ENCODE measurements at places on chromosomes 6 and 20.

DNA sequence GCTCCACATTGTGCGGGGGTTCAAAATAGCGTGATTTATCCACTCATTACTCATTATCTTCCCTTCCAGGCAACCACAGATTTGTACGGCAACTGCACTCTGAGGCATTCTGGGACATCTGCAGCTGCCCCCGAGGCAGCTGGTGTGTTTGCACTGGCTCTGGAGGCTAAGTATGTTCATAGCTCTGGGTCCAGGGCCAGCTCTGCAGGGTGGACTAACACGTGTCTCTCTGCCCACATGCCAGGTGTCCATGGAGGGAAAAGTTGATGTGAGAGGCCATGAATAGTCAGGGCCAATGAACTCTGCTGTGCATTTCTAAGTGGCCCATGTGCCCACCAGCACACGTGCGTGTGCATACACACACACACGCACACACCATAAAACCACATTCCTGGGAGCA, 74.9 kb downstream of the BFSP1 start:
- no peak for DNase-seq

DNA sequence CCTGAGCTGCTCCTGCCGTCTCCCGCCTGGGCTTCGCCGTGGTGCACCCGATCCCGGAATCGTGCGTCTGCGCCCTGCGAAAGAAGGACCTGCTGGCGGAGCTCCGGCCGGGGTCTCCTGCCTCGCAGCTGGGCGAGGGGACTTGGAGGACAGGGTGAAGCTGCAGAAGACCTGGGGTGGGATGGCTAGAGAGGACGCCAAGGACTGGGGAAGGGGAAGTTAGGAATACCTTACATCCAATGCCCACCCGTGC, 150.2 kb downstream of the PRL start:
- DNase-seq: no peak

GRCh38 chr20:40941133-40941610, 87.5 kb upstream of the TOP1 start:
- DNase-seq: no peak

DNA sequence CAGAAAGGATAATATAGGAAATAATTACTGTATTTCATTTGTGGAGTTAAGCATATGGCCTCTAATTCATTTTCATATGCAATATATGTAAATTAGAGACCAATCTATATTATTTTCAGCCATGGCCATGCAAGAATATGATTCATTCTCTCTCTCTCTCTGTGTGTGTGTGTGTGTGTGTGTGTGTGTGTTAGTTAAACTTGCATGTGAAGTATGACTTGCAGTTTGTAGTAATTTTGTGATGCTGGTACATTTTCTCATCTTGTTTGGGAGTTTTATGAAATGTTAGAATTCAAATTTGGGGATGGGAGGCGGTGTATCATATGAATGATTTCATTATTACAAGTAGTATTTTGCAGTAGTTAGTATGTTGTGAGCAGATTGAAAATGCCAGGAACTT, 74.8 kb downstream of the JARID2 start:
- DNase-seq: no peak

- DNase-seq: no peak
Observed at GRCh38 chr20:37845241-37845681, 57.7 kb upstream of the VSTM2L start.

GRCh38 chr6:4932228-4932903, 71.5 kb downstream of the RPP40 start:
- no peak for DNase-seq

DNA sequence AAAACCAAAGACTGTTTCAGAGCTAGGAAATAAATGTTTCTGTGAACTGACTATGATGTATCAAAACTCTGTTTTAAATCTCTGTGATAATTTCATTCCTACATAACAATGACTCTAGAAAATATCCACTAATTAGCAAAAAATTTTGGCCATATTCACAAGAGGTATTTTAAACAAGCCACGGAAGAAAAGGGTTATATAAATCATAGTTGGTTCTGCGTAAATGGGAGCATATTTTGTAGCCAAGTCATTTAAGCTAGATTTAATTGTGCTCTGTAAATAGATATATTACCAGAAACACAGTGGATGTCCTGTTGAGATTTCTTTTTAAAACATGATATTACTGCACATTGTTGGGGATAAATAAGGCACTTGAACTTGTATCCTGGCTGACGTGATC, 416.5 kb upstream of the PLCB4 start:
- no peak for DNase-seq

GRCh38 chr20:36778831-36779655, 5.5 kb upstream of the DSN1 start:
- DNase-seq: no peak

GRCh38 chr6:4179960-4180651, 44.7 kb upstream of the ECI2 start:
- no peak for DNase-seq

DNA sequence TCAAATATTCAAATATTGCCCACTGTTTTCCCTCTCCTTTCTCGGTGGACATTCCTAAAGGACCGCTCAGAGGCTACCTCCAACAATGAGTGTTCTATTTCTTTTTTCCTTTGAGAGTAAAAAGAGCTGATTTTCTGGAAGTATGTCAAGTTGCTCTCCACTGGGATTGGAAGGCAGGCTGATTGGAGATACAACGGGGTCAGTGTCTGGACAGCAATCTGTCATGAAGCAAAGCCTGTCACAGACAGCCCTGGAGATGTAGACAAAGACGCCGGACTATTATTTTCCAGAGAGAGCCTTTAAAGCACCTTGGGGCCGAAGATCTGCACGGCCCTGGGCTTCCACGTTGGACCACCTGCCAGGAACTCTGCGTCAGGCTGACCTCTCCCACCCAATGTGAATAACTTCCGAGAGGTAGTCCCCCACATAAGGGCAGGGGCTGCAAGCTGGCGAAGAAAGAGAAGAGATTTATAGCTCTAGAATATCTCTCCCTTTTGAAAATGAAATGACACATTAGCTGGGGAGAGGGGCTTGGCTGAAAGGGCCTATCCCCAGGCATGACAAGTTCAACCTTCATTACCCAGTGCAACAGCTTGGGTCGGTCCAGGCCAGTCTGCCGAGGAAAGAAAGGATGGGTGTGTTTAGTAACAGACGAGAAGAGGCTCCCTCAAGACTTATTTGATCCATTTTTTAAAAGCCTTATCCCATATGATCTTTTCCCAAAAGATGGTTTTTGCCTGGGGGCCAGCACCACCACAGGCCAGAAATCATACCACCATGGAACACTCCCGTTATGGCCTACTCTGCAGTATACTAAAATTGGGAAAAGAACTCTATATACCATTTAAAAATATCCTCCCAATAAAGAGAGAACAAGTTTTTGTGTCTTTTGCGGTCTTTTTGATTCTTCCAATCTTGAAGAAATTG, 131.1 kb downstream of the OLIG3 start:
- no peak for DNase-seq

DNA sequence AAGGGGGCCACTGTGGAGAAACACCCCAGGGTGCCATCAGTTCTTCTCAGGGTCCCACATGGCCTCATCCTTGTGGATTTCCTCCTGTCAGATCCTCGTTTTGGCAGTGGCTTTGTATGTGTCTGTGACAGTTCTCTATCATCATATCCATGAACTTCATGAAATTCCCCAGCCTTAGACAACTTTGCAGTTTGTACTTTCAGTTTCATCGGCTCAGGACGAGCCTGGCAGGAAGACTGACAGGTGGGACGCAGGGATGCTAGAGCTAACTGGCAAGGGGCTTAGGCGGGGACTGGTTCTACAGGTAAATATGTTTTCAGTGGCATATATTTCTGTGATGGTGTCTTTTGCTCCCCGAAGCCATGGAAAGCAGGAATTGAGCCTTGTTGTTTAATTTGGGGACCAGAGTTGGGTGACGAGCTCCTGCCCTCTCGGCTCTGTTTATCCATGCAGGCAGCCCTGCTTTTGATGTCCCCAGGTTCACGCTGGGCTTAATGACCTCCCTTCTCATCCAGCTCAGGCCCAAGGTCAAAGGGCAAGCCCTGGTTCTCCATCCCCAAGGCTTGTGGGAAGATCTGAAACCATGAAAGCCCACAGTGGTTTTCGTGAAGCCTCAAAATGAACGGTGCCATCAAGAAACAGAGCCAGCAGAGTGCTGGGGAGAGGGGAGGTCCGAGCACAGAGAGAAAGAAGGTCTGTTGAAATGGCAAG, 11.2 kb downstream of the SDCBP2 start:
- no peak for DNase-seq

DNA sequence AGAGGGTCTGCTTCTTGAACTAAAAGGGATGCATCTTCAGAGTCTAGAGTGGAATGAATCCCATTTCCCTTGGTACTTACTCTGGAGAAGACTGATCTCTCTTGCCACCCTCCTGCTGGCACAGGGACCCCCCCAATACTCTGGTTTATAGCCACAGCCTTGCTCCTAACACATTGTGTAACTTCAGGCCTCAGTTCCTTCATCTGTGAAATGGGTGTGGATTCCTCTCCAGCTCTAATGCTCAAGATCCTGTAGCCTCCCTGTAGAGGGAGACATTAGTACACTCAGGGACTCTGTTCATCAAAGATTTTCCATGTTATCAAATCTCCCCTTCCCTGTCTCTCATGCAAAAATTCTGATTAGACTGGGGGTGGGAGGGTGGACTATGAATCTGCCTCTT, 315.7 kb upstream of the MOCS1 start:
- DNase-seq: no peak

DNA sequence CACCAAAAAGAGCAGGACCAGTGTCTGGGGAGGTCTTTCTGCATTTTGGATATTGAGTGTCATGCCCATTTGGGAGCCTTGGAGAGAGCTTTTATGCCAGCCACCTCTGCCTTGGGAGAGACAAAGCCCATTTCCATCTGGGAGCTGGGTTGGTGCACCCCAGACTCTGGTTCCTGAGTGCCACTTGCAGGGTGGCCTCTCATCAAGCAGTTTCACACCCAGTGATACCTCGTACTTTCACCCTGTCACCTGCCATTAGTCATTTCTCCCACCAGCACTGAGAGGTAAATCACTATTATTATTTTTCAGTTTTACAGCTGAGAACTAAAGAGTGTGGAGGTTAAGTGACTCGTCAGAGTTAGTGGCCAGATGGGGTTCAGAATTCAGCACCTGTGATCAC, 94.7 kb downstream of the PTPRT start:
- no peak for DNase-seq

- no peak for DNase-seq
Observed at GRCh38 chr6:43741829-43742228, 28.2 kb upstream of the VEGFA start.

GRCh38 chr20:39630215-39630908, 668.2 kb downstream of the DHX35 start:
- no peak for DNase-seq

DNA sequence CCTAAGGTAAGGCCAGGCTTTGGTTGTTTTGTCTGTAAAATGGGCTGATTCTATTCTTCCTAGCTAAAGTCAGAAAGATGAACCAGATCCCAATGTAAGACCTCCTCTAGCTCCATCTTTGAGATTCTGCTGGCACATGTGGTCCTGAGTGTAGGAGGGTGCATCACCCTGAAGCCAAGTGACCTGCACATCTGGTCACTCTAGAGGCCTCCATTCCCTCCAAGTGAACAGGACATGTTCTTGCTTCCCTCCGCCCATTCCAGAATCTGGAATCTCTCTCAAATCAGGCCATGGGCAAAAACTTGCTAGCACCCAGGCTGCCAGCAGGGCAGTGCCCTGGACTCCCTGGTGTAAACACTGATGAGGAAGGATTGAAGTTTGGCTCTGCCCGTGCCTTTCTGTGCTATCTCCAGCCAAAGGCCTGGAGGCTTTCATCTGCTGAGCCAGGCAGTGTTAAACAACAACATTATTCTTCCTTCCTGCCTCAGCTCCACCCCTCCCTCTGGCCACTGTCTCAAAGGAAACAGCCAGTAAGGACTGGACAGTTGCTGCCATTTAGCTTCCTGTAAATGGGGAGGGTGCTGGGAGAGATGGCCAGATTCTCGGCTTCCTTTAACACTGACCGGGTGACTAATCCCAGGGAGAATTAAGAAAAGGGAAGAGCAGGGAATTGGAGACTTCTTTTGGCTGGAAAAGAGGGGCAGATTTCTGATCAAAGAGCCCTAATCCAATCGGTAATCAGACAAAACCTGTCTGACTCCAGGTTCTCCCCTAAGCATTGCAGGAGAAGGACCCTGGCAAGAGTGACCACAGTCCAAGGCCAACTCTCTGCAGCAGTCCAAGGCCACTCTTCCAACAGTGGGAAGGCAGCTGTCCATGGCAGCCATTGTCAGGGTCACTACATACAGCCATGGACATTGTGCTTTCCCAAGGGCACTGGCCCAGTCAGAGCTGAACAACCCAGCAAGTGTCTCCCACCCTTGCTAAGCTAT, 19.5 kb upstream of the ADGRF1 start:
- no peak for DNase-seq

DNA sequence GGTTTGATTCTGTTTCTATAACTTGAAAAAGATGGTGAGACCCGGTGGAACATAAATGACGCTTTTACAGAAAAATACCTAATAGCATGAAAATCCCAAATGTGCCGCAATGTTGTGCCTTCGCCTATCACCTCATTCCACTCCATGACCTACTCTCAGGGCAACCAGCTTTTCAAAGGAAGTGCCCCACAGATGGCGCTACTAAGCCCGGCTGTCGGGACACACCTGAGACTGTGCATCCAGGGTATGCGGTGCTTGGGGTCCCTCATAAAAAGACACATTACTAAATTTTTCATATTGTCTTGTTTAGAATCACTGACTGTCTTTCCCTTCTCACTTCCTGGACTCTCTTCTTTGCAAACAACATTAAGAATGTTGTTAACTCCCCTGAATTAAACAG, 145.5 kb upstream of the RPS6KA2 start:
- DNase-seq: no peak

DNA sequence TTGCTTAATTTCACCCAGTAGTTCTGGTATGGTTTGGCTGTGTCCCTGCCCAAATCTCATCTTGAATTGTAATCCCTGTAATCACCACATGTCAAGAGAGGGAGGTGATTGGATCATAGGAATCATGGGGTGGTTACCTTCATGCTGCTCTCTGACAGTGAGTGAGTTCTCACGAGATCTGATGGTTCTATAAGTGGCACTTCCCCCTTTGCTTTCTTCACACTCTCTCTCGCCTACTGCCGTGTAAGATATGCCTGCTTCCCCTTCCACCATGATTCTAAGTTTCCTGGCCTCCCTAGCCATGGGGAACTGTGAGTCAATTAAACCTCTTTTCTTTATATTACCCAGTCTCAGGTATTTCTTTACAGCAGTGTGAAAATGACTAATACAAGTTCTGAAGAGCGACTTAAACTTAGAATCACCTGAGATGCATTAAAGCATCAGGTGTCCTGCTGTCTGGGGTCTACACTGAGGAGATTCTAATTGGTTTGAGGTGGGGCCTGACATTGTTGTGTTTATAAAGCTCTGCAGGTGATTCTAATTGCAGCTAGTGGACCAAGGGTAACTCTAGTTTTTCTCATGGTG, 82.1 kb upstream of the DTNBP1 start:
- DNase-seq: no peak

- peak; percentile 17 for DNase-seq
Observed at GRCh38 chr20:438571-439469, 23.5 kb downstream of the TBC1D20 start.

All from stimulated activated CD8-positive, alpha-beta memory T cell treated with anti-CD3 and anti-CD28 coated beads, Interleukin-4, amount 100 ng/mL, for 4 hours (primary cell).